ENCODE measurements at places on chromosomes 7 and 10.

DNA sequence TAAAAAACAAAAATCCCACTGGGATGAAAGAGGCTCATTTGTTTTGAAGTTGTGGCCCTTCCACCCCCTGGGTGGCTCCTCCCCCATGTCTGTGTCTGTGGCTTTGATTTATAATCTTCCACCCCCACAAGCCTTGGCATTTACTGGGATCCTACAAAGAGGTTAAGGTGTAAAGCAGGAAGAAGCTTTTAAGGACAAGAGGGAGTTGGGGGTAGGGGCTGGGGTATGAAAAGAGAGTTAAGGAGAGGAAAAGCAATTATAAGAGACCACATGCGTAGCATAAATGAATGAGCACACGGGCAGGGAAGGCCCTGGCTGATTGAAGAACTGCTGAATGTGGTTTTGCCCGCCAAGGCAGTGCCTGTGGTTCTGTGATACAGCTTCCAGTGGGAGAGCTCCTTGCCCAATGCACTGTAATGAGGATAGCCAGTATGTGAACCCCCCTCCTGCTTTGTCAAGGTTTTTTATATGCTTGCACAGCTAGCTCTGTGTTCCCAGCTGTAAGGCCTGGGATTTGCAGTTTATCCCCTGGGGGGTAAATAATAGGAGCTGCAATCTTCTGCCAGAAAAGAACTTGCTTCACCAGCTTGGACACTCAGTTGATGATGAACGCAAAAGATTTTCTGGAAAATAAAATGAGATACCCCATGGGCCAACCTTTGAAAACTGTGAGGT, 34.7 kb upstream of the KMT2E start:
- DNase-seq: no peak

DNA sequence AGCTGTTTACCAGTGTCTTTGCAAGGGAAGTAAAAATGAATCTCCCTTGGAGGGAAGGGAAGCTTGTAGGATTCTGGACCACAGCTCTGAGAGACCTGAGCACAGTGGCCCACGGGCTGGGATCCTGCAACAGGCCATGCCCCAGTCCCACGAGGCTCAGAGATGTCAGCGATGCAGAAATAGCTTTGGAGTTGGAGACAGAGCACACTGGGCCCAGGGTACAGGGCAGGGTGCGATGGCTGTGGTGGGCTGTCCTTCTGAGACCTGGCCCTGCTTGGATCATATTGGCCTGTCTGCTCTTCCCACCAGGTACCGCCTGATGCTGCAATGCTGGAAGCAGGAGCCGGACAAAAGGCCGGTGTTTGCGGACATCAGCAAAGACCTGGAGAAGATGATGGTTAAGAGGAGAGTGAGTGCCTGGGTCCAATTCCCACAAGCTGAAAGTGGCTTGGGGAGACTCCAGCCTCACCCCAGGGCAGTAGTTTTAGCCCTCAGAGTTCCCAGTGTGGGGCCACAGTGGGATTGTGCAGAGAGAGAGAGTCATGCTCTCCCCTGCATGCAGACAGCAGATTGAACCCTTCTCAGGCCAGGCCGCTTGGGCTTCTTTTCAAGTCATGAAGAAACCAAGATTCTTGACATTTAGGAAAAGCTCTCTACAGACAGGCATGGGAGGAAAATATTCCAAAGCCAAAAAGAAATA, 13.5 kb upstream of the CSGALNACT2 start:
- peak; percentile 43 for DNase-seq

GRCh38 chr7:106862317-106863089, 2.6 kb upstream of the PIK3CG start:
- no peak for DNase-seq

DNA sequence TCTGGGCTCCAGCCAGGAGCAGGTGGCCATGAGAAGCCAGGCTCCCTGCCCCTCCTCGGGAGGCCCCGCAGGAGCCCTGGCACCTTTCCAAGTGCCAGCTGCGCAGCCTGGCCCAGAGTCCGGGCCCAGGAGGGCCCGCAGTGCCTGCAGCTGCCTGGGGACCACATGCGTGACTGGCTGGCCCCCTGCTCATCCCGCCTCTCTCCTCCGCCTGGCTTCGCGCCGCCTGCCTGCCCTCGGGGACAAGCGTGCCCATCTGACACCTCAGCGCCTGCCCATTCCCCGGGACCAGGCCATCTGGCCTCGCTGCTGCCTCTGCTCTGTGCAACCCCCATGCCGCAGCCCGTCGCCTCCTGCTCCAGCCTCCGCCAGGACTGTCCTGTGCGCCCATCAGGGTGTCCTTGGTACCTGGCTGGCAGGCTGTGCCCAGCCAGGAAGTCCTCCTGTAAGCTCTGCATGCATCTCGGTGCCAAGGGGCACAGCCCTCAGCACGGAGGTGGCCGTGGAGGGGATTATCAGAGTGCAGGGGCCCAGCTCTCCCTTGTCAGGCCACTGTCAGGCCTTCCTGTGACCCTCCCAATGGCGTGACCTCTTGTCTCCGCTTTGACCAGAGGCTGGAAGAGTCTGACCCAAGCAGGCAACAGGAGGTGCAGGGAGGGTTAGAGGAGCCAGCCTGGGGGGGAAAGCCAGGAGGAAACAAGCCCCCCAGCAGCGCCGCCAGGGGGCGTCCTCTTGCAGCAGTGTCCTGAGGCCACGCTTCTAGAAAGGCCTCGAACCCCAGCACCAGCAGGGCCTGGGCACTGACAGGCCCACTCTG, 50.5 kb downstream of the TMEM209 start:
- DNase-seq: no peak

DNA sequence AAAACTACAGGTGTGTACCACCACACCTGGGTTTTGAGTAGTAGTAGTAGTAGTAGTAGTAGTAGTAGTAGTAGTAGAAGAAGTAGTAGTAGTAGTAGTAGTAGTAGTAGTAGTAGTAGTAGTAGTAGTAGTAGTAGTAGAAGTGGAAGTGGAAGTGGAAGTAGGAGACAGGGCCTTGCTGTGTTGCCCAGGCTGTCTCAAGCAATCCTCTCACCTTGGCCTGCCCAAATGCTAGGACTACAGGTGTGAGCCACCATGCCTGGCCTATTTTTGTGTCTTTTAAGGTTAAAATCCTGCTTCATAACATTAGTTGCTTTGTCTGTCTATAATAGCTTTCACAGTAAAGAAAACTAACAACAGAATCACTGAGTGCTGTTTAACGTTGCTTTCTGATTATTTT, 111.7 kb downstream of the PODXL start:
- DNase-seq: no peak

GRCh38 chr7:8893775-8894174, 460.4 kb downstream of the NXPH1 start:
- DNase-seq: no peak

DNA sequence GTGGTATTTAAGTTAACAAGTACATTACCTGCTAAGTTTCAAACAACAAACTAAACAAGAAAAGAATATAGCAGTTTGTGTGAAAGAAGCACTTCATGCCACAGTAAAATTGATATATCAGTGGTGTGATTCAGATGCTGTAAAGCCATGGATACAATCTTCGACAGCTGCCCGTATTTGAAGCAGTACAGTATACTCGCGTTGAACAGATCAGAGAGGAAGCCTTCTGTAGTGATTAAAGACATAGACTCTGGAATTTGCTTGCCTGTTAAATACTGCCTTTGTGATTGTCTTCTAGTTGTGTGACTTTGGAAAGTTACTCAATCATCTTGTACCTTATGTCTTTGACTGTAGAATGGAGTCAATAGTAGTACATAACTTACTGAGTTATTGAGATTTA, 71.7 kb downstream of the CHRM2 start:
- no peak for DNase-seq

DNA sequence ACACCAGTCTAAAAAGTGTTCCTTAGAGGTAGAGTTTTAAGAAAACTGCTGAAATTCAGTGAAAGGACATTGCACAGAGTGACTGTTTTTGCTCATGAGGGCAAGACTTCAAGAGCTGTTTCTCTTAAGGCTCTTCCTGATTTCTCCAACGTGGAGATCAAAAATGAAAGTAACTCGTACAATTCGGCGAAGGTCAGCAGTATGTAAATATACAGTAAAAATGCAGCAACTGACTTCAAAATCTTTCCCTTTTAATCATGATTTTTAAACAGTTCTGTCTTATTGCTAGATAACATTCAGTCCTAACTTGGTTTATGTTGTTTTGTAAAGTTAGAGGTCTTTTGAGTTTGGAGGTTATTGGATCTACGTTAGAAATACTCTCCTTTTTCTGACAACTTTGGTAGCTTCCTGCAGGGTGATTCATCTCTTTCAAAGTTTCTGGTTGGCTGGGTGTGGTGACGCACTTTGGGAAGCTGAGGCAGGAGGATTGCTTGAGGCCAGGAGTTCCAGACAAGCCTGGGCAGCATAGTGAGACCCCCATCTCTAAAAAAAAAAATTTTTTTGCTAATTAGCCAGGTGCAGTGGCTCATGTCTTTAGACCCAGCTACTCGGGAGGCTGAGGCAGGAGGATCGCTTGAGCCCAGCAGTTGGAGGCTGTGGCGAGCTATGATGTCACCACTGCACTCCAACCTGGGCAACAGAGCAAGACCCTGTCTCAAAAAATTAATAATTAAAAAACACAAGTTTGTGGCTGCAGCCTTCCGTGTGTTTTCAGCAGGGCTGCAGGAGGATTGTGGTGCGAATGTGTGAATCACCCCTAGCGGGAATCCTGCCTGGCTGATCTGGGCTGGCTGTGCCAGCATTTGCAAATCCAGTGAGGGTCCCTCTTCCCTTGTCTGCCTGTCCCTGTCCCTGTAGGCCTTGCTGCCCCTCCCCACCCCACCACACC, 29.2 kb upstream of the AP5Z1 start:
- no peak for DNase-seq

- DNase-seq: no peak
These were observed 272.7 kb upstream of the MGMT start for GRCh38 chr10:129194181-129194870.

- no peak for DNase-seq
These were observed 4.1 kb upstream of the KIF5B start for GRCh38 chr10:32060347-32060746.

DNA sequence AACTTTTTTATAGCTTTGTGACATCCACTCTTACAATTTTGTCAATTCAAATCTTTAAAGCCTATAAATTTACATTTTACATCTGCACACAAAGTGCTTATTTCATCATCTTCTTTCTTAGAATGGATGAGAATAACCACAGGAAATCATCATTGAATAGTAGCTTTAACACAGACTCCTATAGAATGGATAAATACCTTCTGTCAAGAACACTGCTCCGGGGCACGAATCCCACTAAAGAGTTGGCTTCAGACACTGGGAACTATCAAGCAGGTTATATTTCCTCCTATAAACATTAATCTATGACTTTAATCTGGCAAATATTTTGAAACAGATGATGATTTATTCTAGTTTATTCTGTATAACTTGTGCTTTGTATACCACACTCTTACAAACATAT, 269.7 kb upstream of the TPK1 start:
- DNase-seq: no peak

- DNase-seq: no peak
These were observed 397.8 kb downstream of the GFRA1 start for GRCh38 chr10:115875172-115875571.

- no peak for DNase-seq
These were observed 30.1 kb downstream of the TNS3 start for GRCh38 chr7:47551668-47552440.

DNA sequence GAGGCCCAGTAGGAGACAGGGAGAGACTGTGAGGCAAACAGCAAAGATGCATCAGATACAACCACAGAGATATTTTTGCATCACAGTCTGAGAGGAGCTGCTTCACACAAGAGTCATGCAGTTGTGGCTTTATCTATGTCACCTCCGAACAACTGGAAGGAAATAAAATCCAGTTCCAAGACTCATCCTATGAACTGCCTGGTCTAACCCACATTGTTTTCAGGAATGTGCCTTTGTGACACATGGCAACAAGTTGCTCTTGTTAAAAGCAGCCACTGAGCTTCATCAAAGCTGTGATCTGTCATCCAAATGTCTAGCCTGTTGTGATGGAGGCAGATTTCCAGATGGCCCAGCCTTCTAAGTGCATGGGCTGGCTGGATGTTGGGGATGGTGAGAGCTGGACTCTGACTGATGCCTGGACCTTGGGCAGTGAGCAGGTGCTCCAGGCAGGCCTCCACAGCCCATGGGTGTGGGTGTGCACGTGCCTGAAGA, 255.0 kb downstream of the BMPER start:
- DNase-seq: no peak

- no peak for DNase-seq
These were observed 84.9 kb upstream of the ADRB1 start for GRCh38 chr10:113958631-113959382.

DNA sequence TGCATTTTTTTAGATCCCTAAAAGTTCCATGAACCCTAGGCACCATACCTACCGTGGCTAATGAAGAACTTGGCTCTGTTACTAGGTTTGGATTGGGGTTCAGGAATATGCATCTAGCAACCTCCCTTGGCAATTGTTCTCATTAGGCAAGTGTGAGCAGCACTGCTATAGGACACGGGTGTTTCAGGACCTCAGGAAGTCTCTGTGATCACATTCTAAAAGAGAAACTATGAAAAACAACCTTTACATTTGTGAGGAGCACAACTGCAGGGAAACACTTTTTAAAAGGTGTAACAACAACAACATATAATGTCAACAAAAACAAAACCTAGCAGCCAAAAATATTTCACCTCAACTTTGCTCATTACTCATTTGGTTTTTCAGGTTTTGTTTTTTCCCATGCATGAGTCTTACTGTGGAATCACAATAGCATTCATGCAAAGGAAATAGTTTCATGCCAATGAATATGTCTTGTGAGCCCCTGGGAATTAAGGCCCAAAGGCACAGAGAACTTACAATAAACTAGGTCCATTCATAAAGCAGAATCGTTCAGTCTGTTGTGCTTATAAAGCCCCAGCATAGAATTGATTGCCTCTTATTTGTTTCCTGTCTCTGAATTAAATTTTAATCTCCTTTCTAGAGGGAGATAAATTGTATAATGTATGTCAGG, 255.7 kb upstream of the DGKB start:
- DNase-seq: no peak

GRCh38 chr10:43735907-43736306, 87.2 kb upstream of the ZNF32 start:
- no peak for DNase-seq

DNA sequence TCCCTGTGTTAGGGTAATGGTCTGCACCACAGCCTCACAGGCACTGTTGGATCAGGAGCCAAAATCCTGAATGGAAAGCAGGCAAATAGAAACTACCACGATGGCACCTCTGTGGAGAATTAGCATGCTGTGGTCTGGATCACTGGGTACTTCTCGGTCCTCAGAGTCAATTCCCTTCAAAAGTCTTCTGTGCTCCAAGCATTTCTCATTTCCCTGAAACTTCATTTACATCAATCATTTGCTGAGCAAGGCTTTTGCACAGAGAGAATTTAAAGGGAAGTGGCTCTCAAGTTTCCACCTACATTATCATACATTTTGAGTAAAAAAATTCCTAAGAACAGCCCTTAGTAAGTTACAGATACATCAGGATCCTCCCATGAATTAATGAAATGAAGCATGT, 293.9 kb upstream of the NPSR1 start:
- no peak for DNase-seq

DNA sequence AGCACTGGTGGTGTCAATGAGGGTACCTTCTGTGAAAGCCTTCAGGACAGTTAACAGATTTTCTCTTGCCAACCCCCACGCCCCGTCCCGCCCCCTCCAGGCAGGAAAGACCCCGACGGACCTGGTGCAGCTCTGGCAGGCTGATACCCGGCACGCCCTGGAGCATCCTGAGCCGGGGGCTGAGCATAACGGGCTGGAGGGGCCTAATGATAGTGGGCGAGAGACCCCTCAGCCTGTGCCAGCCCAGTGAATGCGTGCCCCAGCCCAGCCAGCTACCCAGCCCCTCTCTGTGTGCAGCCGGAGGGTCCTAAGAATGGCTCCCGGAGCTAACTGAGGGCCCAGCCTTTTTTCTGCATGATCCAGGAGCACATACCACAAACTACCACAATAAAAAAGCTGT, 713 bp upstream of the HOGA1 start:
- no peak for DNase-seq

- no peak for DNase-seq
These were observed 48.7 kb downstream of the EPC1 start for GRCh38 chr10:32298075-32298812.
